Activated CD4-positive, alpha-beta T cell treated with anti-CD3 and anti-CD28 coated beads, Interleukin-2, amount 50 U/mL, for 24 hours (primary cell): ENCODE measurements at places on chromosomes 11 and 22.

GRCh38 chr11:34599406-34599945 lies 21.4 kb upstream of the EHF start:
- DNase-seq = no peak

DNA sequence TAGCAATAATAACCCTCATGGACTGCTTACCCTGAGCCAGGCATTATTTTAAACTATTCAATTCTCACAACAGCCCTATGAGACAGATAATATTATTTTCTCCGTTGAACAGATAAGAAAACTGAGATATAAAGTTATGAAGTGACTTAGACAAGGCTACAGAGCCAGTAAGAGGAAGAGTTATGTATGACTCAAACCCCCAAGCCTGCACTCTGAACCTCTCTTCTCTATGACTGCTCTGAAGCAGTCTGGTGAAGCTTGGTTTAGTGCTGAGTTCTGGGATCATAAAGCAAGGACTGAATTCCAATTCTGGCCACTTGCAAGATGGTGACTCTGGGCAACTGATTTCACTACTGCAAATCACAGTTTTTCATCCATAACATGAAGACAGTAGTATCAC lies 34.5 kb downstream of the TNKS1BP1 start:
- DNase-seq = no peak

- DNase-seq = no peak
These were observed 4.1 kb downstream of the WEE1 start for GRCh38 chr11:9577556-9577955.

- no peak for DNase-seq
These were observed 525.5 kb downstream of the SOX6 start for GRCh38 chr11:15830741-15831428.

DNA sequence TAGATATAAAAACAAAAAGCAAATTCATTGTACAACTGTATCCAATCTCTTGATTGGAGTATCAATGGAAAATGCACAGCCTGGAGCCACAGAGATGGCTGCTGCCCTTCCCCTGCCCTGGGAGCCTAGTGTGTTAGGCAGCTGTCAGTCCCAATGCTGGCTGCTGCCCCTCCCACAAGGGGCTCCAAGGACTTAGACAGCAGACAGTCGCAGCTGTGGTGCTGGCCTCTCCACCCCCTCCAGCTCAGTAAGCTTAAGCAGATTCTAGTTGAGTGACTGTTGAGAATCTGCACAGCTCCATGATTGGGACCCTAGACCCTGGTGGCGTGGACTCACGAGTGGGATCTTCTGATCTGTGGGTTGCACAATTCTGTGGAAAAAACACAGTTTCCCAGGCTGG lies 1511.2 kb downstream of the FAM181B start:
- DNase-seq = no peak

- no peak for DNase-seq
These were observed 36.7 kb downstream of the ISX start for GRCh38 chr22:35102663-35103062.

GRCh38 chr11:45864041-45864440 lies 16.8 kb downstream of the CRY2 start:
- no peak for DNase-seq

GRCh38 chr11:119880873-119881272 lies 151.9 kb upstream of the NECTIN1 start:
- no peak for DNase-seq

DNA sequence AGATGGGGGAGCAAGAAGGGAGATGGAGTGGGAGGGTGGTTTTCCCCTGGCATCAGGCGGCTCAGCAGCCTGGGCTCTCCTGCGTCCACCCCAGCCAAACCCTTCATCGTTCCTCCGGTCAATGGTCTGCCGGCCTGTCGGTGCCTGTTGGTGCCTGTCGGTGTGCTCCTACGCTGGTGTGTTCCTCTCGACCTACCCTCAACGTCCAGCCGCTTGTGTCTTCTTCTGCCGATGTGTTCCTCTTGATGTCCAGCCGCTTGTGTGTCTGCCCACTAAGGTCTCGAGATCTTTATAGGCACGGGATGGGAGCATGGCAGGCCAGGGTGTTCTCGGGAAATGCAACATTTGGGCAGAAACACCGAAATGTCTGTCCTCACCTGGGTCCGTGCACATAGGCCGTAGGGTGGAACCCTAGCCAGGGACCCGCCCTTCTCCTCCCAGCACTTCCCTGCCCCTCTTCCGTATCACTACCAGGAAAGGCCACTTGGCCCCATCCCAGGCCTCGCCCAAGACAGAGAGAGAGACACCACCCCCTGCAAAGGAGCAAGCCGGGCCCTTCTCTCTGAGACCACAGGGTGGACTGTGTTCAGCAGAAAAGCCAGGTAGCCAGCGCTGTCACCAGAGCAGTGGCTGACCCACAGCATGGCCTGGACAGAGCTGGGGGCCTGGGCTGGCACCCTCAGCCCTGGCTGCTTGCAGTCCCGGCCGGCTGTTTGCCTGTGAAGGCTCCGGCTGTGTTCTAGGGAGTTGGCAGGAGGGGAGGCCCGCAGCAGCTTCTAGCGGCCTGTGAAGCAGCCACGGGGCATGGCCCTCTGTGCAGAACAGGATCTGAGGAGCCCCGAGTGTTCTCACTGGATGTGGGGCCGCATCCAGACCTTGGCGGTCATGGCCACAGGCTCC lies 61.6 kb upstream of the KCNQ1OT1 start:
- no peak for DNase-seq

DNA sequence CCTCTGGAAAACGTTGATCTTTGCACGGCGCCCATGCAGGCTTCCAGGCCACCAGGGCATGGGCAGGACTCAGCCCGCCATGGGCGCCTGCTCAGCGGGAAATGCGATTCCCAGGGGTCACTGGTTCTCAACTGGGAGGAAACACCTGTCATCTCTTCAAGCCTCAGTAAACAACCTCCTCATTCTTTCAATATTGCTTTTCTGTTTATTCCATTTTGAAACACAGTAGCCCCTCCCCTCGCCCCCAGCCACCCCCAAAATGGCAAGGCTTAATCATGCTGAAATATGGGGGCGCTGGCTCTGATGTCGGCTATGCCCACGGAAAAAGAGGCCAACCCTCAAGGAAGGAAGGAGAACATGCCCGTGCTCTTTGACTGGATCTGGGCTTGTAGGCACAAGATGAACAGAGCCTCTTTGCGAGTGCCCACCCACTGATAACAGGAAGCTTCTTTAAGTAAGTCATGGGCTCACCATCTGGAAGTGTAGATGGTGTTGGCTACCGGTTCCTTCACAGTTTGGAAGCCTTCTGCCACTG lies 594 bp upstream of the POU2AF1 start:
- no peak for DNase-seq

DNA sequence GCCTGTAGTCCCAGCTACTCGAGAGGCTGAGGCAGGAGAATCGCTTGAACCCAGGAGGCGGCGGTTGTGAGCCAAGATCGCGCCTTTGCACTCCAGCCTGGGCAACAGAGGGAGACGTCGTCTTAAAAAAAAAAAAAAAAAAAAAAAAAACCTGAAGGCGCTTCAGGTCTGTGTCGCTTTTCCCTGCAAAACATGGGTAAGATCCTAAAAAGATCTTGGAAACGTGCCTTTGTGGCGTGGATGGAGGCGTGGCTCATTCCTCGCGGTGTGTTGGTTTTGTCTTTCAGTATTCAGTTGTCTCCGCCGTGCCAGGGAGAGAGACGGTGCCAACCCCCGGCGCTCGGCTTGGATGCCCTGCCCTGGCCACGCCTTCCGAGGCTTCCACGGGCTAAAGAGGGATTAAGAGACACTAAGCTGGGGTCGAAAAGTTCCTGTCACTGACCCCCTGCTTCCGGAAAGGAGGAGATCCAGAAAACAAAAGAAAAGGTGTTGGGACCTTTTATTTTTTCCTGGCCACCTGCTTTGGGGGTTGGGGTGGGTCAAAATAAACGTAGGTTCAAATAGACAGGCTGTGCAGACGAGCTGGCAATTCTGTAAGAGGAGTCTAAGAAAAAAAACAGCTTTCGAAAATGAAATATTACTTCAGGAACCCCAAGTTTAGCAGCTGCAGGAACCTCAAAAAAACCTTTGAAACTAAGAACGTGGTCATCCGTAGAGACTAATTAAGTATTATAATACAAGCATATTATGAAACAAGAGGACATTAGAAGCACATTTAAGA lies 1.1 kb upstream of the SLC35F2 start:
- DNase-seq = peak; percentile 9

DNA sequence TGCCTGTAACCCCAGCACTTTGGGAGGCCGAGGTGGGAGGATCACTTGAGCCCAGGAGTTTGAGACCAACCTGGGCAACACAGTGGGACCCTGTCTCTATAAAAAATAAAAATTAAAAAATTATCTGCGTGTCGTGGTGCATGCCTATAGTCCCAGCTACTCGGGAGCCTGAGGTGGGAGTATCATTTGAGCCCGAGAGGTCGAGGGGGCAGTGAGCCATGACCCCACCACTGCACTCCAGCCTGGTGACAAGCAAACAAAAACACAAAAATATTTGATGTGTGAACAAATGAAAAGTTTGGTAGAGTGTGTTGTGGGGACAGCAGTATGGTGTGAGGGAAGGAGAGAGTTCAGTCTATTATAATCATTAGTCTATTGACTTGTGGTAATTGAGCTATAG lies 90.8 kb upstream of the PARVA start:
- no peak for DNase-seq

- no peak for DNase-seq
These were observed 37.3 kb downstream of the OR10A6 start for GRCh38 chr11:7893796-7894195.

DNA sequence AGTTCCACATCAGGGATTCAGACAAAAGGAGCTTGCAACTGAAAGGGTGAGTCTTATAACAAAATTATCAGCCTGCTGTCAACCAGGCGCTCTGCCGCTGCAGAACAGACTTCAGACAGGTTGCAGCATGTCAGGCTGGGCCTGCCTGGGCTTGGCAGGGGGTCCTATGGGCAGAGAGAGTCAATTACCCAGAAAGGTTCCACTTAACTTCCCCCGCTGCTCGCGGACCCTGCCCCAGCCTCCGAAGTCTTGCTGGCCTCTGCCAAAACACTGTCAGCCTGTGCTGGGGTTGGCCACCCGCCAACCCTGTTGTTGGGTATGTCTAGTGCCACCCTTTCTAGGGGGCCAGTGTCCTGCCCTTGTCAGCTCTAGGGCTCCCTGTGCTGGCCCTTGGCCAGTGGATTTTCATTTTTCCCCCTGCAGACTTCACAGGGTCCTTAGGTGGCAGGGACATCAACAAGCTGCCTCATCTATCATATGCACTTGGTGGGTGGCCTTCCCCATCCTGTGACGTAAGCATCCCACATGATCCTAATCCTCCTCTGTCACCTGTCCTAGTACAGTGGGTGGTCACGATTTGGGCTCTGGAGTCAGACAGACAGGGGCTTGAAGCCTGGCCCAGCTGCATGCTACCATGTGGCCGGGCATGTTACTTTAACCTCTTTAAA lies 166.5 kb upstream of the CADM1 start:
- no peak for DNase-seq

DNA sequence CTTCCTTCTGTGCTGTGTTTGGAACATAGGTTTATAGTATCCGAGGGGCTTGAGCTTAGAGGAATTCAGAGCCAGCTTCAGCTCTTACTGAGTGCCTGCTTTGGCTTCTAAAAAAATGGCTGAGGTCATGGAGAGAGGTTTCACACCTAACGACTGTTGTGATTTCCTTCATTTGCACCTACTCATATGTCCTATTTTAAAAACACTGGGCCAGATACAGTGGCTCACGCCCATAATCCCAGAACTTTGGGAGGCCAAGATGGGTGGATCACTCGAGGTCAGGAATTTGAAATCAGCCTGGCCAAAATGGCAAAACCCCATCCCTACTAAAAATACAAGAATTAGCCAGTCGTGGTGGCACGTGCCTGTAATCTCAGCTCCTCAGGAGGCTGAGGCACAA lies 38.3 kb upstream of the SYT13 start:
- no peak for DNase-seq

DNA sequence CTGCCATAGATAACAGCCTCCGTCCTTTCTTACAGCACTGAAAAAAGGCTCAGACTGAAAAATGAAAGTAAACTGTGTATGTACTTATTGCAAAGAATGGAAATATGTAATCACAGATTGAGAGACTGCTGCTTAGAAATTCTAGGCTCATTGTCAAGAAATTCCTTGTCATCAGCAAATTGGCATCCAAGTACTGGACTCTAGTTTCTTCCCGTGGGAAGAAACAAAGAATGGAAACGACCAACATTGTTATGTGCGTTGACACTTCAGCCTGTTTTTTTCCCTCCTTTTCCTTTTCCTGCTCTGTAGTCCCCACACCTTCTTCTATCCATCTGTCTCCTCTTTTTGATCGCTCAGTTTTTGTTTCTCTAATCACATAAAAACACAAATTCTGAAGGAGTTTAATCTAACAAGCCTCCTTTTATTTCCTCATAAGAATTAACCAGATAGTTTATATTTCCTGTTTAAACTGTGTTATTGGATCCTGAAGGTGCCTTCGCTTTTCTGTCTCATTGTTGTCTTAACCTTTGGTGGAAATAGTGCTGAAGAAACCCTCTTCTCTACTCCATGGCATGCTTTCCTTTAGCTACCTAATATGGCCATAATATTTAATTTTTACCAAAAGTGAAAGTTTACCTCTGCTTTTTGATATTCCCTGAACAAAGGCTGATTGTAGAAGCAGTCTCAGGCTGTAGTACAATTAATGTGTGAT lies 20.0 kb upstream of the CASP12 start:
- no peak for DNase-seq

DNA sequence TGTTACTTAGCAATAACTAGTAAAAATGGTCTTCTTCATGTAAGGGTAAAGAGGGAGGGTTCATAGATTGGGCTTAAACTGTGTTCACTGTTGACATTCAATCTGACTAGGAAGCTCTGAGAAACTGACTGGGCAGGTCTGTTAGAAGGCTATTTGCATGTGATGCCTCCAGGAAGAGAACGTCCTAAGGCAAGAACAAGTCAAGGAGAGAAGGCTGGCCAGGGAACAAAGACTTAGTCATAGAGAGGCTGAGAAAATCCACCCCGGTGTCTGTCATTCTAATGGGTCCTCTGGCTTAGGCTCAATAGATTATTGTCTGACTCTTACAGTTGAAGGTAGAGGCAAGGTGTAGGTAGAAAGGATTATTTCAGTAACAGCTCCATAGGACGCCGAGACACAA lies 50.3 kb upstream of the CD44 start:
- no peak for DNase-seq

- no peak for DNase-seq
These were observed 291.5 kb upstream of the CCDC179 start for GRCh38 chr11:23151819-23152218.

DNA sequence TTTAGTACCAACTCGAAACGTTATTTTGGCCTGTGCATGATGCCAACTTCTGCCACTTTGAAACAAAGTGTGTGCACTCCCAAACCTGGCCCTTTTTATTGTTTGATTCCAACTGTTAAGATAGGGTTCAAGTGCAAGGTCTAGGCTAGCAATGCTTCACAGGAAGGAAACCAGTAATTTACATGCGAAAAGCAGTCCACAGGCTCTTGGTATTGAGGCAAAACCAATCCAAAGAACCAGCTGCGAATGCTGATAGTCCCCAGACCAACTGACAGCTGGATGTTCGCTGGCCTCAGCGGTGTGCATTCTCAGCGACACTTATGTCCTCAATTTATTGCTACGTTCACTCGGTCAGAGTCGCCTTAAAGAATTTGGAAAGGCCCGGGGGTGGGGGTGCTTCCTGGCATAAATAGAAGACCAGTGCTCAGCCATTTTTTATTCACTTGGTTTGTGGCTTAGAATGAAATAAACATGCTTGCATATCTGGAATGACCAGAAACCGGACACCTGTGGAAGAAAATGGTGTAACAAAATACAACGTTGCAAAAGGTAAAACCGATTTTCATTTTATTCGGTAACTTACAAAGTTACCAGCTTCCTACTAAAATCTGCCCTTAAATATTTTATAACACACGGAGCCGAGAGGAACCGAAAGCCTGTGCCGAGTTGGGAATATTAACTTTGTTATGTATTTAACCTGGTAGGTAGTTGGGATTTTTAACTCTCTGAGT lies 1.6 kb downstream of the CPT1A start:
- no peak for DNase-seq
